ENCODE measurements at places on chromosomes 1 and 21. TPM values are rescaled to one million over a fixed set of nuclear protein-coding genes. Genes with fewer than 3 reads are reported as not detected.

GRCh38 chr1:116538544-116538943, 32.3 kb downstream of the CD58 start:
- DNase-seq: peak; percentile 80

- DNase-seq: peak; percentile 59
Observed at GRCh38 chr1:173202424-173203145, 4.5 kb downstream of the TNFSF4 start.

GRCh38 chr1:85109475-85109874, 61.2 kb upstream of the MCOLN3 start:
- DNase-seq: peak; percentile 57

DNA sequence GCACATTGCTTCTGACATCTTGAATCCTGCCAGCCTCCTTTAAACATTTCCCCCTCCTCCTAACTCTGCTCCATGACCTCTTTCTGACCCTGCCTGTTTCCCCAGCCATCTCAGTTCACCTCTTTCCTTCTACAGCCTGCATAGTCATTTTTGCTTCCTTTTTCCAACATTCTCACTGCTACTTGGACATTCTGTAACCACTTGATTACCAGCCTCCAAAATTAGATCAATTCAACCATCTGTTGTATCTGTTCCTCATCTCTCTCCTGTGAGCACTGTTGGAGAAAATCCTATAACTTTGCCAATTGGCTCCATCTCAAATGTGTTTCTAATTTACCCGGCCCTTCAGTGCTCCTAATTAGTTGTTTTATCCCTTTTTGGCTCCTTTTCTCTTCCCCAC, 27.5 kb upstream of the GPR88 start:
- DNase-seq: no peak

DNA sequence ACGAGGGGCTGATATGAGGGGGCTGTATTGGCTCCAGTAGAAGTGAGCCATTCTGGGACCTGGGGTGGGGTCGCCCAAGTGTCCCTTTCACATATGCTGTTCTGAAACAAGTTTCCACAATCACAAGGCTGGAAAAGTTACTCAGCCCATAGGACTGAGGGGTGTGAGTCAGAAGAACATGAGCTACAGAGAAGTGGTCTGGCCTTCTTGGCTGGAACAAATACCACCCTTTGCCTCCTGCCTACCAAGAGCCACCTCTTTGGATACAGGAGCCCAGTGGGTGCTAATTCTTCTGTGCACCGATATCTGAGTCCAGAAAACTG, 42.4 kb downstream of the MEF2D start:
- peak; percentile 46 for DNase-seq

- DNase-seq: no peak
Observed at GRCh38 chr21:37458669-37459276, 92.2 kb downstream of the DYRK1A start.

DNA sequence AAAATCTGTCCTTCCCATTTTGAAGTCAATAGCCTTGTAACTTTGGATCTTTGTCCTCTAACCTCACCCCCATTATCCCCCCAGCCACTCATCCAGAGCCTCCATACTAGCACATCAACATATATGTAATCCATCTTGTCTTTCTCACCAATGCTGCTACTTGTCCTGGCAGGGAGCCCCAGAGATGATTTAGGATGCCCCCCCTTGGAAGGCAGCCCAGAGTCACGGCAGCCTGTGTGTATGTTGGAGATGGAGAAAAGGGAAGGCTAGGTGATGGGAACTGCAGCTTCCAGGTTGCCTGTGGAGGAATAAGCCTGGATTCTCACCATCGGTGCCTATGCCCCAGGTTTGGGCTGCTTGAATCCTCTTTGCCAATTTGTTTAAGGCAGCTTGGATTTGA, 51.7 kb upstream of the SCMH1 start:
- DNase-seq: no peak

GRCh38 chr1:29696656-29697390, 460.5 kb downstream of the PTPRU start:
- DNase-seq: no peak

DNA sequence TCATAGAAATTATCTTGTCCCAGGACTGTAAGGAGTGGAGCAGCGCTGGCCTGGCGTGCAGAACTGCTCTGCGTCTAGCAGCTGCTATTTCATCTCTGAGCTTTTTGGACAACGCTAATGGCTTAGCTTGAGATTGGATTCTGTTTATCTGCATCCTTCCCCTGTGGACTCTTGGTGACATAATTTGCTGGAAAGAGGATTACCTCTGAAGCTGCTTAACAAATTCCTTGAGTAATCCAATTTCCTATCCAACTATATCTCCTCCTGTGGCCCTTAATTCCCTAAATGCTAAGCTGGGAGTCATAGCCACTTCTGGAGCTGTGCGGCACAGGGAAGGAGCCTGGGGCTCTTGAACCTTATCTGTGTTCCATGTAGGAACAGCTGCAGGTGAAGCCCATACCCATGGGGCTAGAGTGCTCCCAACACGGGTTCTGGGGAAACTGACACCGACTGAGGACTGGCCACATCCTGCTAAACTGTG, 43.2 kb downstream of the IL6R start:
- no peak for DNase-seq

- DNase-seq: no peak
Observed at GRCh38 chr1:82706741-82707140, 906.0 kb downstream of the ADGRL2 start.

GRCh38 chr1:182715531-182715930, 31.1 kb upstream of the RGS8 start:
- no peak for DNase-seq

DNA sequence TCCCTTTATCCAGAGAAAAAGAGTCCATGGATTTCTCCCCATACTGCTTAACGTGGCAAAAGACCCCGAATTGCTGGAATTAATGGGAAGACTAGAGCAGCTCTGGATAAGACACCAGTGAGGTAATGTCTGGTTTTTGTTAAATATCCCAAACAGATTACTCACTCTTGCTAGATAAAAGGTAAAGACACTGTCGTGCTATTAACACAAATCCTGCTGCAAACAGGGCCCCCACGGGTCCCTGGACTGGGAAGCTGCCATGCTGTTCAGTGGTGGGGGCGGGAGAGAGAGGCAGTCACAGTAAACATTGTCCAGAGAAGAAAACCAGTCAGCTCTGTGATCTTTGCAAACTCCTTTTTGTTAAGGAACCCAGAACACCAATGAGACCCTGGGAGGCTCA, 15.2 kb upstream of the SRP9 start:
- DNase-seq: no peak

GRCh38 chr1:28002600-28002999, 42.8 kb downstream of the XKR8 start:
- DNase-seq: no peak

GRCh38 chr1:150763018-150763417, 2.6 kb downstream of the CTSS start:
- DNase-seq: no peak

Gene MROH7
- not detected for total RNA-seq

Gene RYR2
- total RNA-seq: 0.40 TPM

Gene KRTAP13-2
- not detected for total RNA-seq

Gene CTSE
- 0.17 TPM for total RNA-seq

Gene TMEM200B
- 0.56 TPM for total RNA-seq
